Stimulated activated CD8-positive, alpha-beta memory T cell treated with anti-CD3 and anti-CD28 coated beads, Interleukin-2, amount 100 ng/mL, for 1 hour (primary cell): ENCODE measurements at places on chromosomes 5 and 9.

- no peak for DNase-seq
Observed at GRCh38 chr5:137739737-137740136, 3.8 kb upstream of the KLHL3 start.

- DNase-seq = no peak
Observed at GRCh38 chr9:5593904-5594303, 35.0 kb upstream of the RIC1 start.

DNA sequence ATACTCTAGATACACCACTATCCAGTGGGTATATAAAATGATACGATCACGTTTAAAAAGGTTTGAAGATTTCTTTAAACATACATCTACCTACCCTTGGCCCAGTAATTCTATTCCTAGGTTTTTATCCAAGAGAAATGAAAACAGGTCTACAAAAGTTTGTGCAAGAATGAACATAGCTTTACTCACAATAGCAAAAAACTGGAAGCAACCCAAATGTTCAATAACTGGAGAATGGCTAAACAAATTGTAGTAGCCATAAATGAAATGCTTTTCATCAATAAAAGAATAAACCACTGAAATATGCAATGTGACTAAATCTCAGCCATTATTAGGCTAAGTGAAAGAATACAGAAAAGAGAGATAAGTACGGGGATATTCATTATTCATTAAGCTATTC is 438.9 kb downstream of the ARHGEF28 start:
- no peak for DNase-seq

- no peak for DNase-seq
Observed at GRCh38 chr5:19927919-19928318, 60.1 kb downstream of the CDH18 start.
